NCI-H774 (cell line): ENCODE measurements at places on chromosomes 2 and 18.
A peak's percentile ranks its signal among the peaks of the same experiment; 100 is the strongest.

DNA sequence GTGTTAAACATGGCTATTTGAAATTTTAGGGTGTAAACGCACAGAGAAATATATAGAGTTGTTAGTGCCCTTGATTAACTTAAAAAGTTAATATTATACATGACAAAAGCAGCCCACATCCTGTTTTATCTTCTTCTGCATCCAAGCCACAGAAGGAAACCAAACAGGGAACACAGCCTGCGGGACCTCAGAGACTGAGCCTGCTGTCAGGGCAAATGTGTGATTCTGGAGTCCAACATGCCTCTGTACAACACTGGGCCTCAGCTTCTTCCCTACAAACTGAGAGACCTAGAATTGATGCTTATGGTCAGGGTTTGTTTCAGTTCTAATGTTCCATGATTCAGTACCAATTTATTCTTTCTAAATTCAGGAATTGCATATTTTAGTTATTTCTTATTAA, 404.7 kb downstream of the FBXO15 start:
- DNase-seq = no peak

- DNase-seq = peak; percentile 59
Observed at GRCh38 chr2:178484245-178485041, 4.2 kb downstream of the PLEKHA3 start.

DNA sequence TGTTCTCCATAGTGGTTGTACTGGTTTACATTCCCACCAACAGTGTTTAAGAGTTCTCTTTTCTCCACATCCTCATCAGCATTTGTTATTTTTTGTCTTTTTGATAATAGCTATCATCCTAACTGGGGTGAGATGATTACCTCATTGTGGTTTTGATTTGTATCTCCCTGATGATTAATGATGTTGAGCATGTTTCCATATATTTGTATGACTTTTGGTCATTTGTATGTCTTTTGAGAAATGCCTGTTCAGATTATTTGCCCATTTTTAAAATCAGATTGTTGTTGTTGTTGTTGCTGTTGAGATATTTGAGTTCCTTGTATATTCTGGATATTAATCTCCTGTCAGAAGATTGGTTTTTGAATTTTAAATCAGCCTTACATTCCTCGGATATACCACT, 147.5 kb downstream of the NCOA1 start:
- DNase-seq = no peak

DNA sequence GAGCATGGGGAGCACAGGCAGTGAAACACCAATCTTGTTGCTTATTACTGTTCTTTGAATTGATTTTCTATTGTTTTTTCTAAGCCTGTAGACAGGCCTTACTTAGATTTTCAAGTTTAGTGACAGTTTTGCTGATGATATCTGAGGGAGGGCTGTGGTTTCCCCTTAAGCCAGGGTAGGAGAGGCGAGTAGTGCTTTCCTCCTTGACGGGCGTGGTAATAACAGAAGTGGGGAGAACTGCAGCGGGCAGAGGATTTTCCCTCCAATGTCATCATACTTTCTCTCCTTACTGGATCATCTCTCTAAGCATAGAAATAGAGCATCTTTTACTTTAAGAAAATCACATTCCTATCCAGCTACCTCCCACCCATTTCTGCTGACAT, 314.4 kb downstream of the ALK start:
- DNase-seq = no peak

GRCh38 chr2:127465258-127465657, 47.0 kb downstream of the PROC start:
- DNase-seq = no peak

GRCh38 chr18:78622907-78623541, 356.6 kb upstream of the SALL3 start:
- no peak for DNase-seq

DNA sequence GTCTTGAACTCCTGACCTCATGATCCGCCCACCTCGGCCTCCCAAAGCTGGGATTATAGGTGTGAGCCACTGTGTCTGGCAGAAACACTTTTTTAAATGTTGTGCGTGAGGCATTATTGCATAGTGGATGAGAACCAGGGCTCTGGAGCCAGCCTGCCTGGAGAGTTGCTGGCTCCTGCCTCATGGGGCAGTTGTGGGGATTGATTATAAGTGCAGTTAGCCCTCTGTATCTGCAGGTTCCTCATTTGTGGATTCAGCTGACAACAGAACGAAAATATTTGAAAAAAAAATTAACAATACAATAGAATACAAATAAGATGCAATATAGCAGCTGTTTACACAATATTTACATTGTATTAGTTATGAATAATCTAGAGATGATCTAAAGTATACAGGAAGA, 129.4 kb upstream of the EML6 start:
- DNase-seq = no peak

- DNase-seq = no peak
Observed at GRCh38 chr2:88852753-88853402, 161.4 kb downstream of the RPIA start.

DNA sequence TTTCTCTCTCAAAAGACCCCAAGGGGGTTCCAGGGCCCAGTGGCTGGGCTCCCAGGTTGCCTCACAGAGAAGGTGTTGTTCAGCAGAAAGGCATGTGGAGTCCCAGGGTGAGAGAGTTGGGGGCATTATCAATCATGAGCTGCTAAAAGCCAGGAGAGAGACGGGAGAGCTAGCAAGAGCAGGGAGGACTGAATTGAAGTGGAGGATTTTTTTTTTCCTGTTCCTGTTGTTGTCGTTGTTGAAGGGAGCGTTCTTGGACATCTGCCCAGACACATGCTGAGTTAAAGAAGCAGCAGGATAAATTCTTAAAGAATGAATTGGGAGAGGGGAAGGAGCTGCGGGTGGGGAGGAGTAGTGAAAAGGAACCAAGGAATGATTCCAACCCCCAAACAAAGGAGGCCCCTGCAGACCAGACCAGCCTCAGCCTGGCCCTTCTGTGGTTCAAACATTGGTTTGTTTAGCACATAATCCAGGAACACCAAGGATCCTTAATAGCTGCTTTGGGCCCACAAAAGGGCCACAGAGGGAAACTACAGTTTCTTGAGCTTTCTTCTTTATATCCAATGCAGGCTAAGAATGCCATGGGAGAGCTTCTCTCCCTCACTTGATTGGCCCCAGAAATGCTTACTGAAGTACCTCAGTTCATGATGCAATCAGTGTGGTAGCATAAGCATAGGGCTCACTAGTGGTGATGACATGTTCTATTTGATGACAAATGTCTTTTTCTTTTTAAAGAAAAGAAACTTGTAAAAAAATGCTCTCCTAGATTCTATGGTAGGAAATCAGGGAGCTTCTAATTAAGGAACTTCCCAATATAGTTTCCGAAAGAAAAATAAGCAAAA, 146.0 kb downstream of the SETBP1 start:
- DNase-seq = peak; percentile 12

GRCh38 chr2:148568597-148568996, 76.0 kb upstream of the EPC2 start:
- DNase-seq = no peak

DNA sequence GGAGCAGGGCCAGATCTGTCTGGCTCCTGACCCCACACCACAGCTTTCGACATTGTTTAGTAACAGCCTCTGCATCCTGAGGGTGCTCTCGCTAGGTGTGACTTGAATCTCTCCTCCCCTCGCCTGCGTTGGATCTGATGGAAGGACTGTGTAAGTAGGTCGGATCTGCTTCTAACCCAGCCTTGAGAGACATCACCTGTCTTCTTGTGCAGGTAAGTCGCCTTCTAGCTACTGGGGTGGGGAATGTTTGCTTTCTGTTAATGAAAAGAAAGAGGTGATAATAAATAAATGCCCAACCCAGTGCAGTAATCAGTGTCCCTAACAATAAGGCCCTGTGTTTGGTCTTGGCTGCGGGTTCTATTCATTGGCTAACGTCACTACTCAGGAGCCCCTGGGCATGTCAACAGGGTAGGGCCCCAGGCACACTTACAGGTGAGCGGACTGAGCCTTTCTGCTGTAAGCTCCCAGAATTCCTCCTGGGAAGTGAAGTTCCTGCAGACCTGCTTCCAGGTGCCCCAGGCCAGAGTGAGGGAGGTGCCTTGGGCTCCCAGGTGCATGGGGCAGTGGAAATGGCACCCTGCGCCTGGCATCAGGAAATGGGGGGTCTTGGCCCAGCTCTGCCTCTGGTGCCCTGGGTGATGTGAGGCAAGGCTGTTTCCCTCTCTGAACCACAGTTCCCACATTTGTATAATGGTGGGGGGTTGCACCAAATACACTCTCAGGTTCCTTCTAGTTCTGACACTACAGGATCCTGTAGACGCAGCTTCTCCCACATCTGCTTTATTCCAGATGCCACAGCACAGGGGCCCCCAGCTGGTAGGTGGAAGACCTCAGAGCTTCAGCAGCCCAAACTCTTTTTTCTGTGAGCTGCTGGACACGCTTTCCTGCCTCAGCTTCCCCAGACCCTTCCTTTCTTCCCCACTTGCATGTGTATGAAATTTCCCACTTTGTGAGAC, 11.2 kb upstream of the FOSL2 start:
- no peak for DNase-seq

- no peak for DNase-seq
Observed at GRCh38 chr2:212667751-212668316, 129.2 kb upstream of the ERBB4 start.

DNA sequence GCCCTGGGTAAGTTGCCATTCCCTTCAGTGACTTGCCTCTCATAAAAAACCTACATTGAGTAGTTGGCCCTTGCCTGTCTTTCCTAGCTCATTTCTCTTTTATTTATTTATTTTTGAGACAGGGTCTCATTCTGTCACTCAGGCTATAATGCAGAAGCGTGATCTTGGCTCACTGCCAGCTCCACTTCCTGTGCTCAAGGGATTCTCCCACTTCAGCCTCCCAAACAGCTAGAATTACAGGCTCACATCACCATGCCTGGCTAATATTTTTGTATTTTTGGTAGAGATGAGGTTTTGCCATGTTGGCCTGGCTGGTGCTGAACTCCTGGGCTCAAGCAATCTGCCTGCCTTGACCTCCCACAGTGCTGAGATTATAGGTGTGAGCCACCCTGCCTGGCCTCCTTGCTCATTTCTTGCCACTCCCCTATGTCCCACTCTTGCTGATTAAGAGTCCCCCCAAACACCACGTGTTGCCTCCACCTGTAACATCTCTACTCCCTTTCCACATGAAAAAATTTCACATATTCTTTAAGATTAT, 12.6 kb downstream of the EVA1A start:
- DNase-seq = no peak

DNA sequence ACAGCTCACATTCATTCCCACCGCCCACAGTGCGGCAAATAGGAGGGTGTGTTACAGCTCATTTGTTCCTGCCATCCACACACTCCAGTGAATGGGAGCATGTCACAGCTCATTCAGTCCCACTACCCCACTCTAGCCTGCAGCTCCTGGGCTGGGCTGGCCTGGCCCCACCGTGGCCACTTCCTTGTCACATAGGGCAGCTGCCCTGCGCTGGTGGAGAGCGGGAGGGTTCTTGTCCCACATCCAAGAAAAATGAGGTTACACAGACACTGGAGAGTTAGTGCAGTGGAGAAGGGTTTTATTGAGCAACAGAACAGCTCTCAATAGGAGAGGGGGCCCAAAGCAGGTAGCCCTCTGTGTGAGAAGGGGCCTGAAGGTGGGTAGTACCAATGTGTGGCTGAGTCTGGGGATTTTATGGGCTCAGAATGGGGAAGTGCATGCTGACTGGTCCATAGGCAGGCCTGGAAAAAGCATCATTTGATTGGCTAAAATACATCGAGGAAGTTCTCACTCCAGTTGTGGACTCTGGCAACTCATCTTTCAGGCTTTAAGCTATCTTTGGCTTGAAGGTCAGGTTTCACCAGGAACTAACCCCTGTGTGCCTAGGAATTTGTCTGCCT, 249.7 kb downstream of the ETAA1 start:
- no peak for DNase-seq

GRCh38 chr2:26558271-26559043, 80.5 kb upstream of the OTOF start:
- no peak for DNase-seq

- no peak for DNase-seq
Observed at GRCh38 chr18:62088156-62088555, 98.7 kb downstream of the PIGN start.

- no peak for DNase-seq
Observed at GRCh38 chr2:68483011-68483410, 15.6 kb downstream of the APLF start.

GRCh38 chr2:47061944-47062678, 93.0 kb downstream of the STPG4 start:
- no peak for DNase-seq

- no peak for DNase-seq
Observed at GRCh38 chr2:221272729-221273128, 299.4 kb downstream of the EPHA4 start.

DNA sequence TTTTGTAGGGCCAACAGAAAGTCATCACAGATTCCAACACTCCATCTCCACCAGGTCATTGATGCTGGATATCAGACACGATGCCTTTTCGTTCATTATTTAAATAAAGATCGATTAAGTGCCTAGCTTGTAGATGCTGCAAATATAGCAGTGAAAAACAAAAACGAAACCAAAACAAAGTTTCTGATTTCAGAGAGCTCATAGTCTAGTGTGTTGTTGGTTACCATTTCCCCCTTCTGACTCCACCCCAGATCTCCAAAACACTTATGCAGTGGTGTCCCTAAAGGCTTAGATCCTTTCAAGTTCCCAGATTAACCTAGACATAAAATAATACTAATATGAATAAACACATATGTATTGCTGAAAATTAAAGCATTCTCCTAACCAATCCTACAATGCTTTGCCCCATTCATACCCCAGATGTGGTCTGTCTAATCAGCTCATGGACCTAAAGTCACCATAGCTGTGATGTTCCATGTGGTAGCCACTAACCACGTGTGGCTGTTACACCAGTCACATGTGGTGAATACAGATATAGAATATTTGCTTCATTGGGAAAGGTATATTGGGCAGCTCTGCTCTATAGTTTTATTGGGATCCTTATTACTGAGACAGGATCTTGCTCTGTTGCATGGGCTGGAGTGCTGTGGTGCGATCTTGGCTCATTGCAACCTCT, 787.2 kb downstream of the TDRD15 start:
- DNase-seq = no peak

DNA sequence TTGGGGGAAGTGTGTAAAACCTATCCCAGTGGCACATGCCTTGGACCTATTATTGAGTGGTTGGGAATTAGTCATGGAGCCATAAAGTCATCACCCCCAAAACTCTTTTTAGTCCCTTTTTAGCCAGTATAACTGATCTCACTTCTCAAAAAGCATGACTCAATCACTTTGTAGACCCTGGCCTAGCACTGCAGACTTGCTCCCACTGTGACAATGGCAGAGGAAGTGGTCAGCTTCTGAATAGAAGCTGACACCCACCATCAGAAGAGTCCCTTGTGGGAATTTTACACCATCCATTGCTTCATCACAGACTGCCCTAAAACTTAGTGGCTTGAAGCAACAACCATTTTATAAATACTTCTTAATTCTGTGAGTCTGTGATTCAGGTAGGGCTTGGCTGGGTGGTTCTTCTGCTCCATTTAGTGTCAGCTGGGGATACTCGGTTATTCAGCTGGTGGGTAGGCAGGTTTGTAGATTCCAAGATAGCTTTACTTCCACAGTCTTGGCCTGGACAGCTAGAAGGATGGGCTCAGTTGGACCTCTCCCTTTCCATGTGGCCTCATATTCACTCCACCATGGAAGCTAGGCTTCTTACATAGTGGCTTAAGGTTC, 10.8 kb upstream of the ITGA6 start:
- no peak for DNase-seq

- DNase-seq = no peak
Observed at GRCh38 chr2:100814453-100814852, 5.5 kb upstream of the NPAS2 start.

- DNase-seq = no peak
Observed at GRCh38 chr2:181566334-181567032, 90.4 kb downstream of the CERKL start.
